ENCODE measurements at places on chromosomes 3 and 15. TPM values are rescaled to one million over a fixed set of nuclear protein-coding genes. Genes with fewer than 3 reads are reported as not detected.

DNA sequence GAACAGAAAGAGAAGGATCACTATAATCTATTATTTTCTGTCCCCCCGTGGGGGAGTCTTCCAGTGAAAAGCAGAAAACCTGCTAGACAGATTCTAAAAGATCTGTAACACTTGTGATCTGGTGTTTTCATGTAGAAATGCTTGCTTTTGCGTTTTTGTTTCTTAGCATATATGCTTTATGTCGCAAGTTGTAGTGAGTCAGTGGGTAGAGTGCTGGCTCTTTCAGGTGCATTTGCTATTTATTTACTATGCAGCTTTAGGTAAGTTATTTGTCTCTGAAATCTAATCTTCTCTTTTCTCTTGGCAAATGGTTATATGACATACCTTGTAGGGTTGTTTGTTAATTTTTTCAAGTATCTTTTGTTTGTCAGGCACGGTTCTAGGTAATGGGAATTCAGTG, 9.4 kb downstream of the AKAP13 start:
- ATAC-seq: no peak

The DAZL gene
- total RNA-seq: not detected

The FANCD2OS gene
- not detected for total RNA-seq

The GOLGA6D gene
- 0.14 TPM for total RNA-seq

- ATAC-seq: no peak
Measured at GRCh38 chr3:111676211-111677006, 81.3 kb upstream of the ZBED2 start.

DNA sequence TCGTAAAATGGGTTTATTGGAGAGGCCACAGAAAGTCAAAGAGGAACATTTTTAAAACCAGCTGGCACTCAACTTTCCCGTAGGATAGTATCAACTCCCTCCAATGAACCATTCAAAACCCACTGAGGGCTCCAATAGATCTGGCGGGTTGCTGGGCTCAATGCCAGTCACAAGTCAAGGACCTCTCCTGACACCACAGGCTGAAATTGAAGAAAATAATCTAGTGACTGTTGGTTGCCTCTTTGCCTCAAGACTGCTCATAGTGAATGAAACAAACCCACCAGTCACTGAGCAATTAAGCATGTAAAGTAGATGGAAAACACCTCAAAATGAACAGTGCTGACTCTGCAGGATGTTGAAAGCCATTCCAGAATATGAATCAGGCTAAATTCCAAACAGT, 500.6 kb upstream of the AGTR1 start:
- no peak for ATAC-seq

DNA sequence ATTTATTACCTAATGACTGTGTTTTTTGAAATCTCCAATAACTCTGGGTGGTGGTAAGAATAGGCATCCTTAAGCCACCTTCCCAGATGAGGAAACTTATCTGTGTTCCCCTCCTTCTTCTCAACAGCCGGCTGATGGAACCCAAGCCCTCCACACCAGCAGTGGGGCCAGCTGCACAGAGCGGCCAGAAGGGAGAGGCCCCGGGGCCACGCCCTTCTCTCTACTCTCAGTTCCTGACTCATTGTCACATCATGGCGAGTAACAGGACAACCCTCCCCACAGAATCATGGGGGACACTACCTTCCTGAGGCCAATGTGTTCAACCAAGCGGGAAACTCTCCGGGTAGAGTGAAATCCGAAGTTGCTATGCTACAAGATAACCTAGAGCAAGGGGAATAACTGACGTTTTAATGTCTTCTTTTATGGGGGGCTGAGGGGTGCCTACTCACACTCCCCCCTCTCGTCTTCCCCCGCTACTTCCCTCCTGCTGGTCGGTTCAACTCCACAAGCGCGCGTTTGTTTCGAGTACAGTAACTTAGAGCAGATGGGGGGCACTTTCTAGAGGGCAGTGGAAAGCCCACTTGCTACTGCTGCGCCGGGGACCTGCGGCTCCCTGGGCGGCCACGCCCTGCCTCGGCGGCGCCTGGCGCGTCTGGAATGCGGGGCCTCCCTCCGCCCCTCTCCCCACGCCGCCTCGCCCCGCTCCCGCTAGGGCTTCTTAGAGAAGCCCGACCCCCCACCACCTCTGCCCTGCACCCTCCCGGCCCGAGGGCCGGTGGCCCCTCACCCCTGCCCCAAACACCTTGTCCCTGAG, 621 bp downstream of the ANXA2 start:
- peak; percentile 52 for ATAC-seq

DNA sequence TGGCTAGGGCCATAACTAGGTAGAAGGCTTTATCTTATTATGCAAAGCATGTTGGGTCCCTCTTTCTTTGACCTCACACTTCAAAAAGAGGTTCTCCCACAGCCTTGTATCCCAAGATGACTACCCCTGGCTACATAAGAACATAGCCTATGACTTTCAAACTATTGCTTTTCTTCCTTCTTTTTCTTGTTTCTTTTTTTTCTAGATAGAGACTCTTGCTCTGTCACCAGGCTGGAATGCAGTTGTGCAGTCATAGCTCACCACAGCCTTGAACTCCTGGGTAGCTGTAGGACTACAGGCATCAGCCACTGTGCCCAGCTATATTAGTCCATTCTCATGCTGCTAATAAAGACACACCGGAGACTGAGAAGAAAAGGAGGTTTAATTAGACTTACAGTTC, 47.2 kb downstream of the DIPK2A start:
- no peak for ATAC-seq

- ATAC-seq: no peak
Measured at GRCh38 chr3:106204160-106204868, 335.5 kb upstream of the CBLB start.

DNA sequence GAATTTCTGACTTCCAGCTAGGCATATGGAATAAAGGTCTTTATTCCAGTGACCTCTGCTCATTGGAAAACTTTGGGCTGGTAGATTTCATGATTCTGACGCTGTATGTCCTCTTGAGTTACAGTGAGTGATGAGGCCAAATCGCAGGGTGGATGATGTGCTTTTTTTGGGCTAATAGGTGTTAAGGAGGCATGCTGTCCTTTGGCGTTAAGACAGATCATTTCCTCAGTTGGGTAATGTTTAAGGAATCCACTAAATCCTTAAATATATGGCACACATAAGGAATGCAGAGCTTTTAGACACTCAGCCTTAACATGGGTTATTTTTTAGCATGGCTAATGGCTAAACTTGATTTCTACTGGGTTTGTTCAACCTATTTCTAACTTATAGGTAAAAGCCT, 87.9 kb downstream of the LPP start:
- ATAC-seq: no peak

GRCh38 chr3:67384760-67385397, 269.5 kb downstream of the SUCLG2 start:
- ATAC-seq: peak; percentile 70

GRCh38 chr3:63585927-63586326, 66.5 kb upstream of the SNTN start:
- no peak for ATAC-seq

The CCDC39 gene
- total RNA-seq: 10.9 TPM

GRCh38 chr3:9721015-9721699, 10.4 kb upstream of the BRPF1 start:
- ATAC-seq: peak; percentile 65

GRCh38 chr3:105513042-105513441, 146.3 kb downstream of the ALCAM start:
- ATAC-seq: no peak

The HRH1 gene
- 0.58 TPM for total RNA-seq

DNA sequence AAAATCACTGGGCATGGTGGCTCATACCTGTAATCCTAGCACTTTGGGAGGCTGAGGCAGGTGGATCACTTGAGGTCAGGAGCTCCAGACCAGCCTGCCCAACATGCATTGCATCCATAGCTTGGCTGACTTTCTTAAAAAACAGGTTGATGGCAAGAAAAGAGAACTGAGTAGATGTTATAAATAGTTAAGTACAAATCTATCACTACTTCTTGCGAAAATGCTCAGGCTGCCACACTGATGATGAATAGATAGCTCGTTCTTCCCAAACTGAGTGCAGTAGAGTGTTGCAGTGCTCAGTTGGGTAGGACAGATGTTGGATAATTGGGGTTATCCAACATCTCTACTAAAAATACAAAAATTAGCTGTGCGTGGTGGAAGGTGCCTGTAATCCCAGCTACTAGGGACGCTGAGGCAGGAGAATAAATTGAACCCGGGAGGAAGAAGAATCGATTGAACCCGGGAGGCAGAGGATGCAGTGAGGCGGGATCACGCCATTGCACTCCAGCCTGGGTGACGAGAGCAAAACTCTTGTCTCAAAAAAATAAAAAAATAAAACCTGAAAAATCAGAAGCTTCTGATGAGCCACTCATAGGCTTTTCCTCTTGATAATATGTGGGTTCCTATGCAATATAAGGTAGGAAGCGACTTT, 1.2 kb downstream of the BTLA start:
- ATAC-seq: no peak

The ABHD6 gene
- 2.6 TPM for total RNA-seq

DNA sequence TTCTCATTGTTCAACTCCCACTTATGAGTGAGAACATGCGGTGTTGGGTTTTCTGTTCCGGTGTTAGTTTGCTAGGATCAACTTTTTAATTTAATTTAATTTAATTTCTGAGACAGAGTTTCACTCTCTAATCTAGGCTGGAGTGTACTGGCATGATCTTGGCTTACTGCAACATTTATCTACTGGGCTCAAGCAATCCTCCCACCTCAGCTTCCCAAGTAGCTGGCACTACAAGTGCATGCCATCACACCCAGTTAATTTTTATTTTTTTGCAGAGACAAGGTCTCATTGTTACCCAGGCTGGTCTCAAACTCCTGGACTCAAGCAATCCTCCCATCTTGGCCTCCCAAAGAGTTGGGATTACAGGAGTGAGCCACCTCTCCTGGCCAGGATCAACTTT, 82.7 kb downstream of the GPR156 start:
- ATAC-seq: no peak

GRCh38 chr15:100353449-100353848, 11.7 kb upstream of the ADAMTS17 start:
- ATAC-seq: no peak

The FBXL22 gene
- total RNA-seq: 3.8 TPM

The ALG1L2 gene
- 2.0 TPM for total RNA-seq

- ATAC-seq: no peak
Measured at GRCh38 chr3:9072667-9073009, 109.4 kb upstream of the RAD18 start.

DNA sequence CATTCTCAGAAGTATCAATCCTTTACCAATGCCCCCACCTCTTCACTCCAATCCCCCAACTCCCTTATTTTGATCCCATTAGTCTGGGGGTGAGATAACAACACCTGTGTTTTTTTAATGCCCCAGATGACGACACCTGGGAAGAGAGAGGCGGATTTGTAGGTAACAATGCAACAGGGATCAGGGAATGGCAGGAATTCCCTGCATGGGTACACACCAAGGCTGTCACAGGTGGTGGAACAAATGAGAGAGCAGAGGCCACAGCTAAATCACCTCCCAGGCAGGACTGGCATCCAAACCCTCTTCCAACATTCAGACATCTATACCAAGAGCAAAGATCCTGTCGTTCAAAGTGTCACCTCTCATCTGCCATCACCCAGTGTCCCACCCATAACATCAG, 319.2 kb upstream of the TRIM42 start:
- ATAC-seq: no peak

- ATAC-seq: no peak
Measured at GRCh38 chr3:29356062-29356461, 75.2 kb downstream of the RBMS3 start.

The SLC26A6 gene
- total RNA-seq: 7.9 TPM

- no peak for ATAC-seq
Measured at GRCh38 chr3:127458696-127459604, 131.6 kb downstream of the TPRA1 start.

GRCh38 chr15:41921639-41922038, 27.8 kb upstream of the SPTBN5 start:
- no peak for ATAC-seq

GRCh38 chr3:38247366-38248035, 18.1 kb upstream of the SLC22A13 start:
- ATAC-seq: peak; percentile 100

The AP3B2 gene
- 1.2 TPM for total RNA-seq

GRCh38 chr3:61715886-61716527, 154.6 kb downstream of the PTPRG start:
- ATAC-seq: no peak

The CFAP91 gene
- total RNA-seq: 9.5 TPM

The FAH gene
- total RNA-seq: 32.3 TPM

GRCh38 chr3:180306691-180307090, 270.0 kb upstream of the PEX5L start:
- ATAC-seq: no peak

The SCN11A gene
- total RNA-seq: 0.46 TPM

GRCh38 chr3:179861292-179861691, 175.4 kb downstream of the PEX5L start:
- no peak for ATAC-seq

The AMT gene
- 8.3 TPM for total RNA-seq

The CORO2B gene
- total RNA-seq: 22.6 TPM

DNA sequence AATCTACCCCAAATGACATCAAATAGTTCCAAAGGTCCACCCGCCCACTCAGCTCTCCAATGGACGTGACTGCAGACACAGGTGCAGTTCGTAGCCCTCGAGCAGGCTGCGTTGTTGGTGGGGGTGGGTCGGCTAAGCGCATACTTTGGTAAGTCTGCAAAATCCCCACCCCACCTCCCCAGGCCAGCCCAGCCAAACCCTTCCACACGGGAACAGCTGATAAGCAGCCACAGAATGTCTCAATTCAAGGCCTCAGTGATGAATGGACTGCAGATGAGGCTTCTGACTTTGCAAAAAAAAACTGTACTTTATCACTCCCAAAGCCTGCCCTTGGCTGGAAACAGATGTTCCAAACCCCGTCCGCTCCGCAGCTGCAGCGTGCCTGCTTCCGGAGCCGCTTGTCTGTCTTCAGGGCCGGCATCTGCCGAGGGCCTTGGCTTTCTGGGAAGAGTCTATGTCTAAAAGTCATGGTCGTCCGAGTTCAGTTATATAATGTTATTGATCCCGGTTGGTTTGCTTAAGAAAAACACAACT, 38.2 kb downstream of the PCSK6 start:
- peak; percentile 66 for ATAC-seq

The IL17RC gene
- 49.7 TPM for total RNA-seq

GRCh38 chr15:84823282-84823878, 6.2 kb downstream of the ALPK3 start:
- ATAC-seq: no peak

DNA sequence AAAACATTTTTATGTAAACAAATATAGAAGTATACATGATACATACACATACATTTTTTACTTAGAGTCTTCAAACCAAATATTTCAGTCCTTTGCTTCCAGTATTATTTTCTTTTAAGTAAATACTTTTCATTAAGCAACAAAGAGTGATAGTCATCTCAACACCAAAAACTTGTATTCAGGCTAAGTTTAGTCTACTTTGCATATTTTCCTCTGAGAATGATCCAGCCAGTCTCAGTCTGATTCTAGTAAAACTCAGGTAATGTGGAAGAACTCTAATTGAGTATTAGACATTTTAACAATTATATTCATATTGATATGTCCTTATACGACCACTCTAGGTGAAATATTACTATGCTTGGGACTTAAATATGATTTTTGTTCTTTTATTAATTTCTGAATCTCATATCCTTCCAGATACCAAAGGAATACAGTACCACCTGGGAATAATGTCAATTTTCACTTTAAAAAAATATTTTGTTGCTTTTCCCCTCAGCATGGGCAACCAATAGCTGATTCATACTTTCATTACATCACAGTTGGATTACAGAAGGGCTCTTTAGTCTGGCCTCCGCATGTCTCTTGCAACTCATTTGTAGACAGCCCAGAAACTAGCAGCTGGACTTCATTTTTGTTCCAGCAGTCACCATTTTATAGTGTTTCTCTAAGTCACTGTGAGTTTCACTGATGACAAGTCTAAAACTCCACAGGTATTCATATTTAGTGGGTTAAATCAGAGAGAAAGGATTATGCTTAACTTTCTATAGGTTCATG, 390.4 kb downstream of the ZBTB20 start:
- ATAC-seq: peak; percentile 63

GRCh38 chr3:10149226-10149625, 7.6 kb downstream of the VHL start:
- ATAC-seq: no peak

Data from motor neuron (in vitro differentiated cells).